Renal cortical epithelial cell (primary cell): ENCODE measurements at places on chromosomes 1 and 21. TPM values are rescaled to one million over a fixed set of nuclear protein-coding genes. Genes with fewer than 3 reads are reported as not detected.

The ABCG1 gene
- total RNA-seq, result 0.52 and 0.85 TPM in 2 replicates

GRCh38 chr1:25030674-25031589 is 100.9 kb upstream of the RUNX3 start:
- DNase-seq, result peak; percentile 3

GRCh38 chr21:36104317-36105300 is 30.3 kb upstream of the CBR3 start:
- DNase-seq, result peak; percentile 96

GRCh38 chr1:53590104-53590503 is 130.9 kb downstream of the DMRTB1 start:
- DNase-seq, result no peak
